OCI-M1 (cell line): ENCODE measurements at places on chromosomes 4 and X.

DNA sequence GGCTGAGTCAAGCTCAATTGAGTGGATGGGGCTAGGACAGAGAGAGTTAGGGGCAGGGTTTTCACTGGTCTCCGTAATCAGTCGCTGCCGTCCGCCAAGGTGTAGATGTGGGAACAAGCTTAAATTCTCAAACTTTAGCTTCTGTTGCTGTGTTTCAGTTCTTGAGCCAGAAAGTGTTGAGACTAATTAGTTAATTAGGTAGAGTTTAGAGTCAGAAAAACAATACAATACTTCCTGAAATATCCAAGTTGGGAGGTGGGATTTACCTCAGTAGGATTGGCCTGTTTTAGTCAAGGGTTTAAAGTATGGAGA, 1.1 kb upstream of the UBE2D3 start:
- DNase-seq = no peak

GRCh38 chr4:3875466-3875865, 109.3 kb downstream of the ADRA2C start:
- DNase-seq = no peak

DNA sequence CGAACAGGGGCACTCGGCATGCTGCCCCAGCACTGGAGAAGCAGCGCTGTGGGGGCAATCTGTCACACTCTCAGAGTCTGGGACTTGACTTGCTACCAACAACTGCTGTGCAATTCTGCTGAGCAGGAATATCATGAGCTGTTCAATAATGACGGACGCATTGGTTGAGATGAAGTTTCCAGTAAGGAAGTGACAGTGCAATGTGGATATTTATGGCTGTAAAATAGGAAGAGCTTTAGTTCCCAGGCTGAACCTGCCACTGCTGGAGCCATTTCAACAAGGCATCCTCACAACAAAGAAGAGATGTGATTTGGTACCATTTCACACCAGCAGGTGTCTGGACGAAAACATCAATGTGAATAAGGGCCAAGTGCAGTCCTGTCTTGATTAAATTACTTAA, 24.2 kb downstream of the CHST7 start:
- DNase-seq = no peak

DNA sequence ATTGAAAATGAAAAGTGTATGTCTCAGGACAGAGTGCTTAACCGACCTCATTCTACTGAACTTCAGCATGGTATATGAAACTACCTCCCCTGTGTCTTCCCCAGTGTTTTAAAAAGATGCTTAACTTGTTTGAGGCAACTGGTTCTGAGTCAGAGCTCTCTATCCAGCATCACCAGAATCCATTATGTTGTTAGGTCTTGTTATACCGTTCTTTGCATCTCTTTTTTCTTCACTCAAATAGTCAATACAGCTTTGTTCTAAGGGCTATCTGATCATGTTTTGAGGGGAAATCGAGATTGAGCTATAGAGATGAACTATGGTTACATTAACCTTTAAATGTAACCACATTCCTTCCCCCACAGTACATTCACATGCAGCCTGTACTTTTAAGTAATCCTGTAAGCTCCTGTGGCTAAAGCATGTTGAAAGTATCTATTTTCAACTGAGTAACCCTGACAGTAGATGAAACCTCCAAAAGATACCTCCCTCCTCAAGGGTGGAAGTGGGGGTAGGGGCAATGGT, 514.4 kb downstream of the RPA4 start:
- no peak for DNase-seq

GRCh38 chr4:98166025-98166730, 22.9 kb upstream of the STPG2 start:
- no peak for DNase-seq

GRCh38 chr4:184384810-184385557, 89.4 kb downstream of the IRF2 start:
- DNase-seq = no peak

- DNase-seq = no peak
These were observed 275.8 kb upstream of the IL1RAPL1 start for GRCh38 chrX:28311466-28311865.

DNA sequence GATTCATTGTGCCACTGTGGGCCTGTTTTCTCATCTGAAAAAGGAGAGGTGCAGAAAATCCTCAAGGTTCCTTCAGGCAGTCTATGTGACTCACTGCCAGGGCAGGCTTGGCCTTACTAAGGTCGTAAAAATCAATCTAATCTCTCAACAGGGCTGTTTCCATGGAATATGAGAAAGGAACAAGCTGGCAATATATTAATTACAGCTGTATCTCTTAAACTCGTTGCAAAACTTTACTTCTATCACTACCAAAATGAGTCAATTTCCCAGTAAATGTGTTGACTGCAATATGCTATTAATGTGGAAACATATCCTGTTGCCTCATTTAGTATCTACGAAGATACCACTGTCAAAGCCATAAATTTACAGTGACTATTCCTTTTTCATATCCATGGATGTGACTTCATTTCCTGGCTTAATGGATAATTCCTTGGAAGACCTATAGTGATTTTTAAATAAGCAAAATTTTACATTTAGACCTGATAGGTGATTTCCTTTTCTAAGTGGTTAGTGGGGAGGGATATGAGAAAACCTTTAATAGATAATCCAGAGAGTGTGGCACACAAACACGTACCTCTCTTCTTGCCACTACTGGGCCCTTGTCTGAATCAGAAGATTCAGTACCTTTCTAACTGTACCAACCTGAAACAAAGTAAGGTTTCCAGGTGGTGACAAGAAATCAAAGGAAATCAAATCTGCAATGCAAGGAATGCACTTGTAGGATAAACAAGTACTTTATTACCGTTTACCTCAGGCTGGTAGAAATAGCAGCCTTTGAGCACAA, 127.4 kb upstream of the FTHL17 start:
- no peak for DNase-seq

- peak; percentile 27 for DNase-seq
These were observed 186.0 kb upstream of the FAM241A start for GRCh38 chr4:111959222-111959621.

DNA sequence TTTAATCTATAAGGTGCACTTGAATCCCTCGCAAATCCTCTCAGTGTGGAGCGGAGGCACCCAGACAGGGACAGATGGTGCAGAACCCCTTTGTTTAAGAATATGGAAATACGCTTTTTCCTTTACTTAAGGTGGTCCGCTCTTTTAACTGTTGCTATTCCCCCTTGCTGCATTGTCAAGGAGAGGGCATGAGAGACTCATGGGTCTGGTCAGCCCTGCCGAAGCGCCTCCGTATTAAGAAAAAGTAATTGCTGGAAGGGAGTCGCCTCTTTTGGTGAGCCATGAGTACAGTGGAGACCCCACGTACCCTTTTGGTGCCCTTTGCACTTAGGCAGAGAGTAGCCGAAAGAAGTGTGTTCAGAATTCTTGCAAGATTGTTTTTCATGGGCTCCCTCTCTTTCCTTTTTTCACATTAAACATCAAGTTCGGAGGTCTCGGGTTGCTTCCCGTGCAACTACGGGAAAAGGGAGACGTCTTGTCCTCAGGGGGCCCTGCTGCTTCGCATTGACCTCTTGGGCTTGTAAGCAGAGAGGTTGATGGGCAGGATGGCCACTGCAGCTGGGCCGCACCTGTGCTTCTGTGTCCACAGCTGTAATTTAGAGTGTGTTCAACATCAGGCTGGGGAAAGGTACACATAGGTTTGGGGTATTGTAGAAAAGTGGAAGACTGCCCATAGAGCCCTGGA, 109.6 kb downstream of the SPRY1 start:
- DNase-seq = no peak

- peak; percentile 81 for DNase-seq
These were observed 83.2 kb downstream of the GPAT3 start for GRCh38 chr4:83618991-83619645.

DNA sequence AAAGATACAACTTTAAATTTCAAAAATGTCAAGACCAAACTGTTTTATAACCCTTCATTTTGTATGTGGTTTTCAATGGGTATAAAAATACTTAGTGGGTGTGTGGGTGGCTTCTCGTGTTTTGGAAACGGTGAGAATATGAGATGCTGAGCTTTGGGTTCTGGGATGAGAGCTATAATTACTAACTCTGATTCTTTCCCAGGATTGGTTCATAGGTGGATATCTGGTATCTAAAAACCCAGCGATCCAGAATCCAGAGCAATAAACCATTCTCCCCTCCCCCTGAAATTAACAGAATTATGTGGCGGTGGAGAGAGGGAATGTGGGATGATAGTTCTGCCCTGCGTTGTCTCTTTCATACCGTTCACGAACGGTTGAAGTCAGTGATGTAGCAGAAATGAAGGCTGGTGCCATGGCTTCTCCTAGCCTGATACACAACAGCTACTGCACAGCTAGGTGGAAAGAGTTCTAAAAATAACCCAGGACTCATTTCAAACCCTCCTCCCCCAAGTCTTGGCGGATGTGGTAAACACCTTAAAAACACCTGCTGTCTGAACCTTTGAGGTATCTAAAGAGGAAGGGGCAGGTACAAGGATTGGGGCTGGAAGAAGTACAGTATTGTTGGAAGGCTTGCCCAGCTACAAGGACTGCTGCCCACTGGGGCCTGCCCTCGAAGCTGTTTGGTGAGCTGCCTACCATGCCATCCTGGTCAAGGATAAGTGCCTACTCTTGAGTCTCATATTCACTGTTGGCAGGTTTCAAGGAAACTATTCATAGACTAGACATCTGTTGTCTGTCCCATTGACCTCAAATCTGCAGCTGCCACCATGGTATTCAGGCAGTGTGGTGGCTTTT, 44.5 kb downstream of the SEPTIN11 start:
- DNase-seq = no peak

GRCh38 chr4:89334311-89334710, 26.7 kb upstream of the GPRIN3 start:
- DNase-seq = no peak

DNA sequence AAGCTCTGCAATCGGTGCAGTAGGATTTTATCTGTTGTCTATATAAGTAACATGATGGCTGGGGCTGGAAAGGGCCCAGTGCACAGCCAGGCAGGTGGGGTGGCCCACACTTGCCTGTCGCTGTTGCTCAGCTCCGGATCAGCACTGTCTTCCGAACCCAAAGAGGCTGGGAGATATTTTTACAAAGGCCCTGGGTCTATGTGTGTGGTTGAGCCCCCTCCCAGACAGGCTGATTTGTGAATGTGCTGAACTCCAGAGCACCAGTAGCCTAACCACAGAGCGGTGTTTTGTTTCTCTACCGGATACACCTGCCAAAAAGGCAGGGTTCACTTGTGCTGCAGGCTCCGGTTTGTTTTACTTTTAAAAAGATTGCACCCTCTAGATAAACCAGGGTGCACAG, 33.5 kb upstream of the CHRNA9 start:
- DNase-seq = no peak
